ENCODE measurements at places on chromosomes 4 and X.

GRCh38 chrX:18707426-18708049, at the start of gene PPEF1:
TSS of gene PPEF1 (plus strand) at chrX:18707645. CDS start at chrX:18707781, 136 bp downstream.
- no peak for DNase-seq

DNA sequence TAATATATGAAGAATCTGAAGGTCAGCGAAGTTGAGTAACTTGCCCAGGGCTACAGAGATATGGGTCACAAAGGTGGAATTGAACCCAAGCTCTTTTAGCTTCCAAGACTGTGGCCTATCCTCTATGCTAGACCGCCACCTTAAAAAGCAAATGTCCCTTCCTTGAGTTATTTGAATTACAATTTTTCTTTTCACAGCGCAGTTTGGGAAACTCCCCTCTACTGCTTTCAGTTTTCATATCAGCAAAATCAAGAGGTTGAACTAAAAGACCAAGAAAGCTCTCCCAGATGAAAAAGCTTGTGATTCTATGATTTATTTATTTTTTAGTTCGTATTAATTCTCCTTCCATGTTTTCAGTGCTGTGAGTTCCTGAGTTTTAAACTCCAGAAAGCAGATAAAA, 174.5 kb upstream of the C1QTNF7 start:
- DNase-seq, result no peak

DNA sequence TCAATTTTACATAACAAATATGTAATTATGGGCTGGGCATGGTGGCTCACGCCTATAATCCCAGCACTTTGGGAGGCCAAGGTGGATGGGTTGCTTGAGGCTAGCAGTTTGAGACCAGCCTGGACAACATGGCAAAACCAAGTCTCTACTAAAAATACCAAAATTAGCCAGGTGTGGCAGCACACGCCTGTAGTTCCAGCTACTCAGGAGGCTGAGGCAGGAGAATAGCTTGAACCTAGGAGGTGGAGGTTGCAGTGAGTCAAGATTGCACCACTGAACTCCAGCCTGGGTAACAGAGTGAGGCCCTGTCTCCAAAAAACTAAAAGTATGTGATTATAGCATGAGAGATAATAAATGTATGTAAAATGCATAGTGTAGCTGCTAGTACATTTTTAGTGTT, 229.0 kb downstream of the PPARGC1A start:
- no peak for DNase-seq

GRCh38 chr4:104486716-104487504, 7.8 kb downstream of the CXXC4 start:
- no peak for DNase-seq

- DNase-seq, result no peak
These were observed 32.2 kb upstream of the ARMCX2 start for GRCh38 chrX:101691835-101692234.

Measured in activated CD4-positive, alpha-beta T cell treated with anti-CD3 and anti-CD28 coated beads for 48 hours (primary cell).